ENCODE measurements at places on chromosomes 2 and 18.

DNA sequence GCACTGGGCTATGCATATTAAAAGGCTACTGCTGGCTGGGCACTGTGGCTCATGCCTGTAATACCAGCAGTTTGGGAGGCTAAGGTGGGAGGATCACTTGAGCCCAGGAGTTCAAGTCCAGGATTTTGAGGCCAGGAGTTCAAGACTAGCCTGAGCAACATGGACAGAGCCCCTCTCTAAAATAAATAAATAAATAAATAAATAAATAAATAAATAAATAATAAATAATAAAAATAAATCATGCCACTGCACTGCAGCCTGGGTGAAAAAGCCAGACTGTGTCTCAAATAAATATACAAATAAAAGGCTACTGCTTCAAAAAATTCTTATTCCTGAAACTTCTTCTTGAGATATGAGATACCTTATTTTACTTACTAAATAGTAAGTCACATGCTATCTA lies 439.6 kb downstream of the ERBB4 start:
- no peak for DNase-seq

- peak; percentile 78 for DNase-seq
Observed at GRCh38 chr18:79528846-79529245, 133.1 kb downstream of the NFATC1 start.

DNA sequence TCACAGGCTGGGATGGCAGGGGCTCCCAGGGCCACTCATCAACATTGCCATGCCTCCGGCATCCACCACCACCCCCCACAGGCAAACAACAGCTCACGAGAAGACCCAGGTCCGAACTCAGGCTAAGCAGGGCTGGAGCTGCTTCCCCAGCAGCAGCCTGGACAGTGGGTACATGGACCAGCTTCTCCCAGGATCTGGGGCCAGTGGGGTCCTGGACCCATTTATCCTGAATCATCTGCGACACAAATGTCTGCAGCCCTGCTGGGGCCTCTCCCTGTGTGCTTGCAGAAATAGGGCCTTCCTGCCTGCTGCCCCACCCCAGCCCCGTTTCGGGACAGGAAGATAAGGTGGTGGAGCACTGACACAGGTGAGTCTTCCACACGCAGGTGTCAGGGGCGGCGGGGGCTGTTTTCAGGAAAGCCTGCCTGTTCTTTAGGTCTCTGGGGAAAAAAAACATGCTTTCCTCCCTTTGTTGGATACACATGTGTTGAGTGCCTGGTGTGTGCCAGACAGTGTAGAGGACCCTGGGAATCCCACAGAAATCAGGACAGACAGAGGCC lies 4.5 kb downstream of the PRLH start:
- DNase-seq: no peak

GRCh38 chr2:148552675-148553331 lies 91.7 kb upstream of the EPC2 start:
- no peak for DNase-seq

- no peak for DNase-seq
Observed at GRCh38 chr18:4074647-4075046, 380.5 kb downstream of the DLGAP1 start.

- no peak for DNase-seq
Observed at GRCh38 chr18:13492314-13492713, 234.0 kb downstream of the FAM210A start.

DNA sequence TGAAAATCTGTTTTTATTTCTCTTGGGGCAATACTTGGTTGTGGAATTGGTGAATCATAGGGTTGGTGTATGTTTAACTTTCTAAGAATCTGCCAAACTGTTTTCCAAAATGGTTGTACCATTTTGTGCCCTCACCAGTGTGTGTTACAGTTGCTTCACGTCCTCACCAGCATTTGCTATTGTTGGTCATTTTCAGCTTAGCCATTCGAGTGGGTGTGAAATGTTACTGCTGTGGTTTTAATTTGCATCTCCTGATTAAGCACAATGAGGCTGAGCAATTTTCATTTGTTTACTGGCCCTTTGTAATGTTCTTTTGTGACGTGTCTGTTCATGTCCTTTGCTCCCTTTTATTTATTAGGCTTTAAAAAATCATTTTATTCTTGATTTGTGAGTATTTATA lies 49.7 kb downstream of the FOSL2 start:
- DNase-seq: no peak

DNA sequence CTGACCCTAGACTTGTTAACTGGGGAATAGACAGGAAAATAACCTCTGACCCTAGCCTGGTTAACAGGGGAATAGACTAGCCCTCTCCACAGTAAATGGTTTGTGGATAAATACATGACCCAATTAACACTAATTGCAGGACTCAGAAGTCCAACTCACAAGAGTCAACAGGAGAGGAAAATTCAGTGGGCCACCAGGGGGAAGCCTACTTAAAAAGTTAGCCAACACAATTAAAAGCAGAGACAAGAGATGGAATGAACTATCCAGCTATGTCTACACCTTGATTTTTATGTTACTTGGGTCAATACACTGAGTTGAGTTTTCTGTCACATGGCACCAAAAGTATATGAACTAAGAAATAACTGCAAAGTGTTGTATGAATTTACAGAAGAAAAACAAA lies 158.8 kb upstream of the SLC39A10 start:
- no peak for DNase-seq

DNA sequence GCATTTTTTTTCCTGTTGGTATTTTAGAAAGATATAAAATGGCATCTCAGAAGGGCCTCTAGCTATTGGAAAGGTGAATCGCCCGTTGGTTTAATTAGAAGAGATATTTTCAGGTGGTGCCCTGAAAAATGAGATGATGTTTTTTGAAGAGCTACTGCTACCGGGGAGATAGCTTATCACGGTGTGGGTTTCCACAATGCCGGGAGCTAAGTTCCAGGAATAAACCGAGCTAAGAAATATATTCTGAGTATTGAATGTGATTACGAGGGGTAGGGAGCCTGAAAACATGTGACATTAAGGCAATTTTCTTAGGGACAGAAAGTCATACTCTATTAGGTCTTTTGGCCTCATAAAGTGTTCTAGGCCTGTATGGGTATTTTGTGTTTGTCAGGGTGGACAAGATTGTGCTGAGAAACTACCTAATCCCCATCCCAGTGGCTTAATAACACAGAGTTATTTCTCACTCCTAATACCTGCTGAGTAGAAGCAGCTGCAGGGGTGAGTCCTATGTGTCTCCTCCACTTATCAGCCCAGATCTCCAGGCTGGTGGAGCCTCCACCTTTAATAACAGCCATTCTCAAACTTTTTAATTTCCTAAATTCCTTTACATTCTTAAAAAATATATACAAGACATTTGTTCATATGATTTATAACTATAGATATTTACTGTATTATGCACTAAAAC lies 150.2 kb downstream of the LRRTM1 start:
- DNase-seq: no peak

DNA sequence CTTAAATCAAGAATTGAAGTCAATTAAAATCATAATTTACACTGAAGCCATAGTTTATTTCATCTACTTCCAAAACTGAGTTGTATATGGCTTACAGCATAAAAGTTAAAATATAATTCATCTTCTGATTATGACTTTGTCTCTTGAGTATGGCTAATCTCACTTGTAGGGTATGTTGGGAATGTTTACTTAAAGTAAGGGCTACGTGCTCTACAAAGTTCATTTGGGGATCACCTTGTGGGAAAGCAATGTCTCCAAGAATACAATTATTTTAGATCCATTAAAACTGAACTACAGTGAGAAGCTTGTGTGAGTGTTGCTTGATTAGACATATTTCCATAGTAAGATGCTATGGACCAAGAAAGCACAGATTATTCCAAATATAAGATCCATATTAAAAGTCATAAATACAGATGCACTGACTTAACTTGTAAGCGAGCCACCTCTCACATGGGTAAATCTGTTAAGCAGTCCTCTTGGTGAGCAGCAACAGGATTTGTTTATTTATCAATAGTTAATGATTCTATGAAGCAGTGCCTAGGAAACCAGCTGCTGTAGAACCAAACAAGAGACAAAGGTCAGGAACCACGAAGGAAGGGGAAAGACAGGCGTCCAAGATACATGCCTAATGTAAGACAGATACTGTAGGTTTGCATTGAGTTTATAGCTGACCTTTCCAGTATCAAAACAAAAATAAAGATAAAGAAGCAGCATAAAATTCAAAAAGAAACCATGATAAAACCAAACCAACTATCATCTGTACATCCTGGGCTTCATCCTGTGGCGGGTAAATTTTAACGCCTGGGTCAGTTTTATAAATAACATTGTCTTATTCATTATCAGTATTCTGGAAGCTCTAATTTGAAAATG lies 24.8 kb downstream of the DSG4 start:
- DNase-seq: no peak

DNA sequence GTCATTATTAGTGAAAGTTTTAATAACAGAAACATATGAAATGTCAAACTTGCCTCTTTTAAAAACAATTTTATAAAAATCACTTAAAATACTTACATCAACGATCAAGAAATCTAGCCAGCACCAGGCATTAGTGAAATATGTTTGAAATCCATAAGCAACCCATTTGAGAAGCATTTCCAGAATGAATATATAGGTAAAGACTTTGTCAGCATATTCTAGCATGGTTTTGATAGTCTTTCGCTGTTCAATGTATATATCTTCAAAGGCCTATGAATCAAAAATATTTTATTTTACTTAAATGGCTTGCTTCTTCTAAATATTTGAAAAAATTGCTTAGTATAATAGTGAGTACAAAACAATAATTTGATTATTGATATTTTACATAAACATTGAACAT lies 91.1 kb downstream of the SCN3A start:
- no peak for DNase-seq

GRCh38 chr2:164947281-164947680 lies 8.0 kb downstream of the SLC38A11 start:
- no peak for DNase-seq

DNA sequence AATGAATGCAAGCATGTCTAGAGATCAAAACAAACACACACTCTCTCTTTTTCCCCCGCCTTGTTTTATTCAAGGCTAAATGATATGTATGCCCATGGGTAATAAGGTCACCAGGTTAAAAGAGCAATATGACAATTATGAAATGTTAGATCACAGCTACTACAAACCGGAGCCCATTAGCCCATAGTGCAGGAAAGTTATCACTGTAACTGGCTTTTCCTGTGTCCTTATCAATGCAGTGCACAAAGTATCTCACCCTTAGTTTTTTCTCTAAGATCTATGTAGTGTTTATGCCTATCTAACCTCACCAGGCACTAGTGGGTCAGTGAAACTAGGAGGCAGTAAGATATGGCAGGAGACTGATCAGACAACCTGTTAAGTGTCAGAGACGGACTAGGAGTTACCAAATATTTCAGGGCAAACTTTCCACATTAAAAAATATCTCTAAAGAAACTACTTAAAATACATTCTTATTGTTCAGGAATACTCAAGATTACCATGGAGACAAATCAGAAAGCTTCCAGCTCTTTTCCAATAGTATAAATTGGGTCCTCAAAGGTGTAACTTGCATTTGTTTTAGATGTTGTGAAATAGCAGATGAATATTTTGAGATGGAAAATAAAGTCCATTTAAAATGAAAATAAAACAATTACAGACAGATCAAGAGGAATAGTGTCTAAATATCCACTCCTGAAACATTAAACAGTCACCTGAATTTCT lies 282.2 kb downstream of the EXOC6B start:
- DNase-seq: no peak

- DNase-seq: no peak
Observed at GRCh38 chr2:120754067-120754960, 18.6 kb downstream of the GLI2 start.

DNA sequence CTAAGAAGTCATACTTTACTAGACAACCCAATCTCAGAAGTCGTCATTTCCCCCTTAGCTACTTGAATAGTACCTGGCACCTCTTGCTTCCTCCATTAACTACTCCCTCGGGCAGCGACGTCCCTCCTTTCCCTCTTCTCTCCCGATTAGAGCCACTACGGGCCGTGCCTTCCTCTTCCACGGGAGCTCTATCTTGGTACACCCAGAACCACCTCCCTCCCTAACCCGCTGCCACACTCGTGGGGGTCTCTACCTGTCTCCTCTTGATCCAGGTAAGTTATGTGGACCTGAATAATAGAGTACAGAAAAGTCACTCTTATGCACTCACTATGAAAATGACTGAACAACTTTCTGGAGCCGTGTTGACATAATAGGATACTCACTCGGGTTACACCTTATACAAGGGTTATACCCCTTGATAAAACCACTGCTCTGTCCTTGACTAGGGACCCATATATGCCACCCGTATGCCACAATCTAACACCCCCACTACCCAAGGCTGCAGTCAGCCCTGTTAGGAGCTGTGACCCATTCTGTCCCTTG lies 595 bp upstream of the HDHD2 start:
- DNase-seq: no peak

DNA sequence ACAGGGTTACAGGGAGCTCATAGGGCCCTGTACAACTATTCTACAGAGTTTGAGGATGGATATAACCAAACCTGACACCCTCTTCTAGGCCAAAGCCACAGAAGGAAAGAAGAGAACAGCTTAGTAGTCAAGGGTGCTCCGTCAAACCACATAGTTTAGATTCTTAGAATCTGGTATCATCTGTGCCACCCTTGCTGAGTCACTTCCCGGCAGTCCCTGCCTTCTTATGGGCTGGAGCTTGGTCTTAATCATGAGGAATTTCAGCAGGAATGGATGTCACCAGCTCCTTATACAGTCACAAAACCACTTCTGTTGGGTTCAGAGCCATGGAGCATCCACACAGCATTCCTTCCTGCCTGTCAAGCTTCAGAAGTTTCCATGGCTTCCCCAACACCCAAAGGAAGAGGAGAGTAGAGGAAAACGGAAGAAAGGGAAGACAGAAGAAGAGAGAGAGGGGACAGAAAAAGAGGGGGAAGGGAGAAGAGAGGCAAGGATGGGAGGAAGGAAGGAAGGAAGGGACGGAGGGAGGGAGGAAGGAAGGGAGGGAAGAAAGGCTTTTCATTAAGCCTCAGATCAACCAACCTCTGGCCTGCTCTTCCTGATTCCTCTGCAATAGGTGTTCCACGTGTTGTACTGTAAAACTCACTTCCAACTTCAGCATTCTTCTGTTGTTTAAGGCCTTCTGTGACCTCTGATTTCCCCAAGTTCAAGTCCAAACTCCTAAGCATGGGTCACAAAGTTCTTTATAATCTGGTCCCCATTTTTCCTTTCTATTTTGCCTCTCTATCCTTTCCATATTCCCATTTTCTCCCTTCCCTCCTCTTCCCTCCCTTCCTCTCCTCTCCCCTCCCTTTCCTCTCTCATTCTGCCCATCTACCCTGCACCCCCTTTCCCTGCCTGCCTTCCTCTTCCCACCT lies 246.1 kb upstream of the TNP1 start:
- no peak for DNase-seq

GRCh38 chr2:50514901-50515300 lies 517.0 kb downstream of the NRXN1 start:
- DNase-seq: no peak

DNA sequence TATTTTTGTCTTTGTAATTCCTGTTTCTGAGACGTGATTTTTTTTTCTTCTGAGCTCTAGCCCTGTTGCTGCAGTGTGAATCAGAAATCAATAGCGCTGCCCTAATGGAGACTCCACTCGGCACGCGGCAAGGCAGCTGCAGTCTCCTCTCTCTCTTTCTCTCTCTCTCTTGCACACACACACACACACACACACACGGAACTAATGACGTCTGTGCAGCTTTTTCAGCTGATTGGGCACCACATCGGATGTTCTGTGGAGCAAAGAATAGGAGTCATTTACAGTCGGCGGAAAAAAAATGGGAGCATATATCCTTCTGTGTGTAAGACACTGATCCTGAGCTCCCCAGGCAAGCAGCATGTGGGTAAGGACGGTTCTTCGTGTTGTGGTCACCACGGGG lies 2.0 kb upstream of the MYT1L start:
- no peak for DNase-seq

All from hindlimb muscle (tissue), 1 donor.